M059J (cell line): ENCODE measurements at places on chromosomes 16 and 17. TPM values are rescaled to one million over a fixed set of nuclear protein-coding genes. Genes with fewer than 3 reads are reported as not detected.

The ABCC3 gene
- total RNA-seq = 9.3 and 13.3 TPM in 2 replicates

The KRT28 gene
- total RNA-seq = not detected in 2 replicates

The ZNF423 gene
- 0.02 and 0.20 TPM in 2 replicates for total RNA-seq

The IL32 gene
- 51.5 and 62.5 TPM in 2 replicates for total RNA-seq

The CCDC154 gene
- 0.05 TPM in 1 of 2 replicates, not detected in the other for total RNA-seq
